ENCODE measurements at places on chromosomes 13 and 19.
A peak's percentile ranks its signal among the peaks of the same experiment; 100 is the strongest.

GRCh38 chr19:51063664-51064063 is 1.2 kb downstream of the KLK13 start:
- no peak for DNase-seq

DNA sequence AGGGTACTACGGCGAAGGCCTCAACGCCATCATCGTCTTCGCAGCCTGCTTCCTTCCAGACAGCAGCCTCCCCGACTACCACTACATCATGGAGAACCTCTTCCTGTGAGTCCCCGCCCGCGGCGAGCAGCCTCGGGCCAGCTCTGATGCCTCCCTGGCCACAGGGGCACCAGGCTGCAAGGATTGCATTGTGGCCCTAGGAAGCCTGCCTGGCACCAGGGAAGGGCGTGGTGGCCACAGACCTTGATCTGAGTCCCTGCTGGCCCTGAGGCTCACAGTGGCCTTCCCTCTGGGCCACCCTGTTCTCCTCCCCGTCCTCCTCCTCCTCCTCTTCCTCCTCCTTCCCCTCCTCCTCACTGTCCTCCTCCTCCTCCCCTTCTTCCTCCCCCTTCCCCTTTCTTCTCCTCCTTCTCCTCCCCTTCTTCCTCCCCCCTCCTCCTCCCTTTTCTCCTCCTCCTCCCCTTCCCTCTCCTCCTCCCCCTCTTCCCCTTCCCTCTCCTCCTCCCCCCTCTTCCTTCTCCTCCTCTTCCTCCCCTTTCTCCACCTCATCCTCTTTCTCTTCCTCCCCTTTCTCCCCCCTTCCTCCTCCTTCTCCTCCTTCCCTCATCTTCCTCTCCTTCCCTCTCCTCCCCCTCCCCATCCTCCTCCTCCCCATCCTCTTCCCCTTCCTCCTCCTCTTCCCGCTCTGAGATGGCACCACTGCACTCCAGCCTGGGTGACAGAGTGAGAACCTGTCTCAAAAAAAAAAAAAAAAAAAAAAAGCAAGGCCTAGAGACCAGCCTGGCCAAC is 24.4 kb upstream of the NMRK2 start:
- DNase-seq = no peak

GRCh38 chr19:3033595-3034405 is 4.7 kb upstream of the TLE2 start:
- no peak for DNase-seq

DNA sequence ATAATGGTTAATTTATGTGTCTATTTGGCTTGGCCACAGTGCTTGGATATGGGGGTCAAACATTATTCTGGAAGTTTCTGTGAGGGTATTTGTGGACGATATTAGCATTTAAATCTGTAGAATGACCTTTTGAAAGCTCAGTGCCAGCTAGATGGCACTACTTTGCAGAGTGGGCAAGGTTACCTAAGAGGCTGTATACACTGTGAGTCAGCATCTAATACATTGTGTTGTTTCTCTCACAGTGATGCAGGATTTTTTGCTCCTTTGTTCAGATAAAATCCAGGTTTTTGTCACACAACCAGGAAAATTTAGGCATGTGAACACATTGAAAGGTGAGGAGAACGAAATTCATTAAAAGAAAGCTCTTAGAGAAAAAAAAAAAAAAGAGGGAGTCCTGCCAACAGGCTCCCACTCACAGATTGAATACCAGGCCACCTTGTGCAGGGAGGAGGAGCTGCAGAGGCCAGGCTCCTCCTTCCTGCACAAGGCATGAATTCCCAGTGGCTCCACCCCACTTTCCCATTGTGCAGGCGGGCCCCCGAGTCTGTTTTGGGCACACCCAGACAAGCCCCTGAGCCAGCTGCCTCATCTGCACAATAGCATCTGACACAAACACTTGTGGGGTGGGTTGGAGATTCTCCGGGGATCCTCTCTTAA is 551.0 kb upstream of the ATXN8OS start:
- DNase-seq = no peak

GRCh38 chr19:14050512-14050911 is 11.4 kb downstream of the PALM3 start:
- DNase-seq = no peak

GRCh38 chr13:32472194-32472621 is 44.3 kb upstream of the N4BP2L1 start:
- DNase-seq = no peak

- DNase-seq = no peak
Observed at GRCh38 chr13:105285526-105285925, 1249.9 kb downstream of the EFNB2 start.

DNA sequence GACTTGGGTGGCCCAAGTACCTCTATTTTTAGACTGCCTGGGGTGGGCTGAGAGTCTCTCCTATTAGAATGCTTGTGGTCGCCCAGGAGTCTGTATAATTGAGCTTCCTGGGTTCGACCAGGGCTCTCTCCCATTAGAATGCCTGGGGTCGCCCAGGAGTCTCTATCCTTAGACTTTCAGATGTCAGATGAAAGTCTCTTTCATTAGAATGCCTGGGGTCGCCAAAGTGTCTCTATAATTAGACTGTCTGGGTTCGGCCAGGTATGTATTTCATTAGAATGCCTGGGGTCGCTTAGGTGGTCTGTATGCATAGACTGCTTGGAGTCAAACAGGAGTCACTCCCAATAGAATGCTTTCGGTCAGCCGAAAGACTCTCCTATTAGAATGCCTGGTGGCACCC is 1471.7 kb downstream of the UQCRFS1 start:
- DNase-seq = peak; percentile 10

DNA sequence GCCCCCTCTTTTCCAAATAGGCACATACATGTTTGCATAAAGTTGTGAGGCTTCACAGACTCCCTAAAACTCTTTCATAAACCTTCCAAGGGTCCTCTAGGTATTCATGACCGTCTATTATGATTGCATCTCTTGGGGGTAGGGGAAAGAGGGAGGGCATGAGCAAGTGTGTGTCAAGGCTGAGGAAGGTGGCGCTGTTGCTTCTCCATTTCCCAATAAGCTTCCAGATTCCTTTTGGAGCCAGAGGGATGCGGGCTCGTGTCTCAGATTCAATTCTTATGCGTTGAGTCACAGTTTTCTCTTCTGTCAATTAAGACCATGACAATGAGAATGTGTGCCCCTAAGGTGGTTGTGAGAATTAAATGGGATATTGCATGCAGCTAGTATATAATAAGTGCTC is 51.0 kb upstream of the CYP2A7 start:
- DNase-seq = no peak

GRCh38 chr13:96984051-96984508 is 10.2 kb downstream of the OXGR1 start:
- DNase-seq = peak; percentile 59

DNA sequence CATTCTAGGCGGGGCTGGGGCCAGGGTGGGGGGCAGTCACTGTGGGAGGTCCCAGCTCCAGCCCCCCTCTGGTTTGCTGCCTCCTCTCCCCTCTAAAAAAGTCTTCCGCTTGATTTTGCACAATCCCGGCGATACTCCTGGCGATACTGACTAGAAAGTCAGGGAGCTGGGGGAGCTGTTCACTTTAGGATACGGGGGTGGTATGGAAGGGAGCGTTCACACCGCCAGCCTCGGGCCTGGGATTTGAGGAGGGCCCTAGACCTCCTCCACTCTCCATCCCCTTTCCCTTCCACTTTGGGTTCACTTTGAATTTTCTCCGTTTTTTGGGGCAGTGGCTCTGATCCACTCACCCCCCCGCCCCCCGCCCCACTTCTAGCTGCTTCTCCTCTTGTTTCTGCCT is 35.0 kb downstream of the KEAP1 start:
- no peak for DNase-seq

DNA sequence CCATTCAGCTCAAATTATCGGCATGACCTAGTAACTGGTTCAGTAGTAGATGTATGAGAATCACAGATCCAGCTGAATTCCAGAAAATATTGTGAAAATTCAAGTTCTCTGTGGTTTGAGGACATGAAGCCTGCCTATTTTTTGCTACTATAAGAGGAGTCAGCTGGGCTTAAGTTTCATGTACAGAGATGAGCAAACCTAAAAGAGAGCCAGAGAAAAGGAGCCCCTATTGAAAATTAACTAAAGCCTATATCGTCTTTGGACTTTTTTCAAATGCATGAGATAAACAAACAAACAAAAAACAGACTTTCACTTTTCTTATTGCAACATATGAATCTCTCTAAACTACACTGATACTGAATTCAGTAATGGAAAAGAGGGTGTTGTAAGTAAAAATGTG is 106.8 kb upstream of the SPRY2 start:
- no peak for DNase-seq

DNA sequence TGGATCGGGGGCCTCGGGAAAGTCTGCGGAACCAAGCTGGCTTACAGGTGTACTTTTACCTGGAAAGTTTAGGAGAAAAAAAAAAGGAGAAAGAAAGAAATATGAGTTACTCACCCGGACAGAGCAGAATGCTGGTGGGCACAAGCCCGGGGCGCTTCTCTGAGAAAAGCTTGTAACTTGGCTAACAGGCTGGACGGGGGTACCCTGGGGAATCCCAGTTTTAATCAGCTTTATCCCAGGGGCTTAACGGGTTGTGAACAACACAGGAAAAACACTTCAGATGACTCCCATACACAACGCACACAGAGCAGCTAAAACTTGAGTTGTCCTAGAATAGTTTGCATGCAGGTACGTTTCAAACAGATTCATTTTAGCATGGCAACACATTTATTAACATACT is 37.3 kb downstream of the KLF2 start:
- DNase-seq = no peak

DNA sequence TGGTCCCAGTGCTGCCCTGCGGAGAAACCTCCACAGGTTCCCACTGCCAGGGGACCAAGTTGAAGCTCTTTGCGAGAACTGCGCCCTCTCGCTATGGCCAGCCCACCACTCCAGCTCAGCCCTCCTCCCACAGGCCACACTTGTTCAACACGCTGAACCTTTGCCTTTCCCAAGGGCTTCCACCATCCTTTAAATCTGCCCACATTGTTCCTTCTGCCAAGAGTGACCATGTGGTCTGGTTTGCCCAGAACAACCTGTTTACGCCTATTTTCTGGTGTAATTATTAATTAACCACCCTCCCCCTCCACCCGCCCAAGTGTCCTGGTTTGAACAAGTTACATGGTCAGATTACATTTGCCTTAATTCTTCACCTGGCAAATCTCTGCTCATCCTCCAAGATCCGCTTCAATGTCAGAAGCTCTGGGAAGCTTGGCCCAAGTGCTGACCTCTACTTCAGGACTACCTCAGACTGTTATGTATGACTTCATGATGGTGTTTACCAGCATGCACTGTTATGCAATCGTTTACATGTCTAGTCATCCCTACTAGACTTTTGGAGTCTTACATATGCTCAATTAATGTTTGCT is 12.0 kb upstream of the USP12 start:
- no peak for DNase-seq

DNA sequence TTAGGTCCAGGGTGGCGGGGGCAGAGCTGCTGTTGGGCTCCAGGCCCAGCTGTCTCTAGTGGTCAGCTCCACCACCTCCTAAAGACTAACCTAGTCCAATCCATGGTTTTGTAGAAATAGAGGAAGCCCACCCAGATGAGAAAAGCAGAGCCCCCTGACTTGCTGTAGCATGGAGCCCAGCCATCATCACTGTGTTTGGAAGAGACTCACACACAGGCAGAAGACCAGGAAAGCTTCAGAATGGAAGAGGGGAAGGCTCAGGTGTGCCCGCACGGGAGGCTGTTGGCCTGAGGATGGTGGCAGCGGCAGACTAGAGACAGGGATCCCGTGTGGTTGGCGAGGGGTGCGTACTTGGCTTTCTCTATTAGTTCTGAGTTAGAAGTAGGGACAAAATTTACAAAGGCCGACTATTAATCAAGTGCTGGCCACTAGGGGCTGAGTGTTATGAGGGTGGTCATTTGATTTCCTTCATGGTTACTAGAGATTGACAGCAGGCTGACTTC is 193.2 kb upstream of the SOX1 start:
- no peak for DNase-seq

DNA sequence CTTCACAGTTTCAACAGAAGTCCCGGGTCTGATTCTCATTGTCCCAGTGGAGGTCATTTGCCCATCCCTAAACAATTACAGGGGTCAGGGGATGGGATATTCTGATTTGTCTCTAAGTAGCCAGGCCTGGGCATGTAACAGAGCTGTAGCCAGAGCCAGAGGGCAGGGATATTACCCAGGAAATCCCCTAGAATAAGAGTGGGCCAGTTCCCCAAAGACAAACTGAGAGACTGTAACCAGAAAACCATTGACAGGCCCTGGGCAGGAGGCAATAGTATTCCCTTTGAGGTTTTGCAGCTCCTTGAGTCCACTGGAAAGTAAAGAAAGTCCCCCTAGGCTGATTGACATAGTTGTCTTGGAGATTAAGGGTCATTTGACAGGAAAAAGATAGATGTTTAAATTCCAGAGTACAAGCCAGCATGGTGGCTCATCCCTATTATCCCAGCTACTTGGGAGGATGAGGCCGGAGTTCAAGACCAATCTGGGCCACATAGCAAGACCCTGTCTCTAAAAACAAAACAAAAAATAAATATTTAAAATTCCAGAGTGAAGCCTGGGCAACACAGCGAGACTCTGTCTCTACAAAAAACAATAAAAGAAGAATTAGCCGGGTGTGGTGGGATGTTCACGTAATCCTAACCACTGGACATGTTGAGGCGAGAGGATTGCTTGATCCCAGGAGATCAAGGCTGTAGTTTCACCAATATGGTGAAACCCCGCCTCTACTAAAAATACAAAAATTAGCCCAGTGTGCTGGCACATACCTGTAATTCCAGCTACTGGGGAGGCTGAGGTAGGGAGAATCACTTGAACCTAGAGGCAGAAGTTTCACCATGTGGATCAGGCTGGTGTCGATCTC is 1.9 kb upstream of the SDHAF1 start:
- no peak for DNase-seq

- no peak for DNase-seq
Observed at GRCh38 chr19:18140473-18140872, 12.5 kb upstream of the PIK3R2 start.

DNA sequence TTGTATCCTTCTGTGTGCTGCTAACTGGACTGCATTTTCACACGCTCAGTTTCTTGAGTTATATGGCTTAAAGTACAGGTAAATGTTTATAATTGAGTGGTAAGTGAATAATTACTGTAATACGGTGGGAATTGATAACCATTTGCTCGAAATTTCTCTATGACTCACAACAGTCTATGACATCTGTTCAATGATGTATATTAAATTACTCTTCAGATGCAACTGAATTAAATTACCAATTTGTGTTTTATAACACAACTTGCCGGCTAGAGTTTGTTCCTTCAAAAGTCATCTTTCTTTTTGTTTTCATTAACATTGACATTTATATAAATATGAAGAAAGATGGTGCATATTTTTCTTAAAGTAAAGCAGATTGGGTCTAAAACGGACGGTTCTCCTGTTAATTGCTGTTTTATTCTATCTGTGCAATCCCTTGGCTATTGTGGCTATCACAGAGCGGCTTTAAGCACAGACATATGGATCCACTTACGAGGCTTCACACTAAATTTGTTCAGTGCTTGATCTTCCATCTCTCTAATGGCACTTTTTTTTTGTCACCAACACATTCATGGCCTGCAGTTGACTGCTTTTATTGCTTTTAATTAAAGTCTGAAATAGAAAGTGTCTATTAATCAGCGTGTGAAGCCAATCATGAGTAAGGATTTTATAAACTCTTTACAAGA is 1291.6 kb upstream of the SLC10A2 start:
- DNase-seq = no peak

- DNase-seq = no peak
Observed at GRCh38 chr19:38071647-38072046, 152.4 kb downstream of the DPF1 start.

- no peak for DNase-seq
Observed at GRCh38 chr13:102122147-102122546, 279.7 kb downstream of the FGF14 start.

- no peak for DNase-seq
Observed at GRCh38 chr19:31515931-31516330, 166.7 kb upstream of the TSHZ3 start.

All from Peyer's patch (tissue), 4 donors.